ENCODE measurements at places on chromosomes 7 and 10.
A peak's percentile ranks its signal among the peaks of the same experiment; 100 is the strongest.

DNA sequence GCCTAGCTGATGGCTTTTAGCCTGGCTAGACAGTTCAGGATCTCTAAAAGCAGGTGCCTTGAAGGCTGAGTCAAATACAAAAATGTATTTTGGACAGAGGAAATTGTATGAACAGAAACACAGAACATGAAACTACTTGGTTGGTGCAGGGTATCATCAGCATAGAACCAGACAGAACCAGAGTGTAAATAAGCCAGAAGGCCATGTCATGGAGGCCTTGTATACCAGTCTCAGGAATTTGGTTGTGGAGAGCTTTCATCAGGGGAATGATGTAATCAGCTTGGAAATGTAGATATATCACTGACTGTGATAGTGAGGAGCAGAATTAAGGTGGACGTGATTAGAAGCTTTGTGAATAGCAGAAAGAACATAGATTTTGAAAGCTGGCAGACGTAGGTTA, 82.9 kb downstream of the CFTR start:
- no peak for DNase-seq

- no peak for DNase-seq
These were observed 647 bp downstream of the PLAU start for GRCh38 chr10:73911553-73912004.

DNA sequence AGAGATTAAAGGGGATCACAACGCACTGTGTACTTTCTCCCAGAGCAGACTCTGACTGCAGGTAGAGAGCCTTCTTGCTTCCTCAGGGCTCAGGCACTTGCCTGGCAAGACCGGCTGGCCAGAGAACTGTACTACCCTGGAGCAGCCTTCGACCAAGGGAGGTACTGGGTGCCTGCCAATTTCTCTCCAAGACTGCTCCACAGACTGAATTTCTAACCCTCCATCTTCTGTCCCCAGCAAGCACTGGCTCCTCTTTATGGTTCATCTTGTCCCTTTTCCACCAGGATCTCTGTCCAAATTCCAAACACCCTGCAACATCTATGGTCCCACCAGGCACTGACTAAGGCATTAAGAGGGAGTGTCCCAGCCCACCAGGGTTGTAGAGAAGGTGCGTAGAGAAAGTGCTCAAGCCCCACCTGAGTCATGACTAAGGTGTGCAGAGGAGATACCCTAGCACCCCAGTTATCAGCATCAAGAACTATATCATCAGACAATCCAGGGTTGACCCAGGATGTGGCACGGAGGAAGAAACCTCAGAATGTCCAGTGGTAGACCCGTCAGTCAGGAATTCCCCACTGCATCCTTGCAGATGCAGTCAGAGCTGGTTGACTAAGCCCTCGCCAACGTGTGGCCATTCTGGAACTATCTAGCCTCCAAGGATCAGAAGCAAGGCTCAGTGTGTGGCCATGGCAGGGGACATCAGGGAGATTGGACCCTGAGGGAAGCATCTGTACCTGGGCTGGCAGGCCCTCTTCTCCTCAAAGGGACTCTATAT, 60.9 kb upstream of the CAMK2B start:
- no peak for DNase-seq

DNA sequence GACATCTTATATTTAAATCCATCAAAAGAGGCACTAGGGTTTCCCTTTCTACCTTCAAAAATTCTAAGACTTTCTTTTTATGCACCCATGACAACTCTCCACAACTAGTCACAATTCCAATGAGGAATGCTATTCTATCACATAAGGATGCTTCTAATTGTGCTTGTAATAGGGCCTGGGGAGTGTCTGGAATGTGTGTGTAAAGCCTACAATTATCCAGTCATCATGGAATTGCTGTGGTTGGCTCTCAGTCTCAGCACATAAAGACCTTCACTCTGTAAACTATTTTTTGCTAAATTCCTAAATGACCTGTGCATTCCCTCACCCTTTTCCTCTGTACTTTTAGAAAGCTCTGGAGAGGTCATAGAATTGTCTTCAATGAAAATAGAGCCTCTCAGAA, 86.7 kb downstream of the EPDR1 start:
- no peak for DNase-seq

GRCh38 chr10:21069278-21069677, 172.2 kb upstream of the NEBL start:
- no peak for DNase-seq

DNA sequence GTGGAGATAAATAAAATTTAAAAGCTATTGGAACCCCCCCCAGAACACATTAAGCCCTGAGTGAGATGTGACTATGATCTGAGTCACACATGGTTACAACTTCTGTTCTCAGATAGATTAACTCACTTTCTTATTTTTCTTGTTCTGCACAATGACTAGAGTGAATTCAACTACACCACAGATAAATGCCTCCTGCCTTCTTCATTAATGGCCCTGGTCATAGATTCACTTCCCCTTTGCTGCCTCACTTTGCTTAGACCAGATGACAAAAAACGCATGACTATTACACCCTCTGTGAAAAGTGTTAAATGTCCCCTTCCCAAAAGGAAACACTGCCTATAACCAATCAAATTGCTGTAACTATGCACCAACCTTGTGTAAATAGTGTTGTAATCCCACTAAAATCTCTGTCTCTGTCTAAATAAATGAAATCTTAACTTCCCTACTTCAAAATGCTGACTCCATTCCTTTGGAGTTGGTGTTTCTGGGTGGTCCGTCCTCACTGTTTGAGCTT, 49.4 kb downstream of the AKR1D1 start:
- peak; percentile 85 for DNase-seq

GRCh38 chr7:42167206-42167605, 69.8 kb downstream of the GLI3 start:
- no peak for DNase-seq

GRCh38 chr7:36188906-36189305, 35.9 kb downstream of the EEPD1 start:
- DNase-seq = no peak

GRCh38 chr7:103702454-103702853, 256.4 kb upstream of the SLC26A5 start:
- DNase-seq = no peak
